ENCODE measurements at places on chromosomes 16 and 17.
A peak's percentile ranks its signal among the peaks of the same experiment; 100 is the strongest.

DNA sequence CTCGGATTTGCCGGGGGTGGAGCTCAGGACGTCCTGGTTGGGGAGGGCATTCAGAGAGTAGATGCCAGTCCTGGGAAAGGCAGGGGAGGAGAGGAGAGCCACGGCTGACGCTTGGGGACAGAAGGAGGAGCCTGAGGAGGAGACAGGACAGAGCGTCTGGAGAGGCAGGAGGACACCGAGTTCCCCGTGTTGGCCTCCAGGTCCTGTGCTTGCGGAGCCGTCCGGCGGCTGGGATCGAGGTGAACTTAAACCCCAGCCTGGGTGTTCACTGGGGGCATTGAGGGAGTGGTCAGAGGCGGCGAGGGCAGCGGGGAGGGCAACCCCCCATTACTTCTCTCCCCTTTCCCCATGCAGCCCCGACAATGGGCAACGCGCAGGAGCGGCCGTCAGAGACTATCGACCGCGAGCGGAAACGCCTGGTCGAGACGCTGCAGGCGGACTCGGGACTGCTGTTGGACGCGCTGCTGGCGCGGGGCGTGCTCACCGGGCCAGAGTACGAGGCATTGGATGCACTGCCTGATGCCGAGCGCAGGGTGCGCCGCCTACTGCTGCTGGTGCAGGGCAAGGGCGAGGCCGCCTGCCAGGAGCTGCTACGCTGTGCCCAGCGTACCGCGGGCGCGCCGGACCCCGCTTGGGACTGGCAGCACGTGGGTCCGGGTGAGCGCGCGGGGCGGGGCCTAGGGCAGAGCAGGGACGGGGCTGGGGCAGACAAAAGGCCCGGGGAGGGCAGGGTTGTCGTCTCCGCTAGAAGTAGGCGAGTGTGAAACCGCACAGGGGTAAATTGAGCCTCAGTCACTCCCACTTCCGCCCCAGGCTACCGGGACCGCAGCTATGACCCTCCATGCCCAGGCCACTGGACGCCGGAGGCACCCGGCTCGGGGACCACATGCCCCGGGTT, 3.7 kb downstream of the NOL3 start:
- no peak for DNase-seq

DNA sequence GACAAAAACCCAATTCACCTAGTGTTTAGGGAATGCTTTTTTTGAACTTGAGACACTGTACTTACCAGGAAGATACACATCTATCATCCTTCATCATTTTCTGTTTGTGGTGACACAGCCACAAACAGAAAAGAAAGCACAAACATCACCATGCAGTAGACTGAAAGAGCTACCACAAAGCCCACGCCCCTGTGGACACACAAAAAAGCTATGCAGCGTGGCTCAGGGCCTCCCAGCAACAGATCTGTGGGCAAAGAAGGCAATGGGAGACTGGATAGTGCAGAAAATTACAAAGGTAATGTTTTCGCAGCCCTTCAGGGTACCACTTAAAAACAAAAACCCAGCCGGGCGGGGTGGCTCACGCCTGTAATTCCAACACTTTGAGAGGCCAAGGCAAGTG, 9.6 kb downstream of the COTL1 start:
- no peak for DNase-seq

- DNase-seq = no peak
These were observed 1.5 kb downstream of the LRRC3C start for GRCh38 chr17:39928858-39929645.

- no peak for DNase-seq
These were observed 42.5 kb downstream of the YPEL2 start for GRCh38 chr17:59373882-59374495.

DNA sequence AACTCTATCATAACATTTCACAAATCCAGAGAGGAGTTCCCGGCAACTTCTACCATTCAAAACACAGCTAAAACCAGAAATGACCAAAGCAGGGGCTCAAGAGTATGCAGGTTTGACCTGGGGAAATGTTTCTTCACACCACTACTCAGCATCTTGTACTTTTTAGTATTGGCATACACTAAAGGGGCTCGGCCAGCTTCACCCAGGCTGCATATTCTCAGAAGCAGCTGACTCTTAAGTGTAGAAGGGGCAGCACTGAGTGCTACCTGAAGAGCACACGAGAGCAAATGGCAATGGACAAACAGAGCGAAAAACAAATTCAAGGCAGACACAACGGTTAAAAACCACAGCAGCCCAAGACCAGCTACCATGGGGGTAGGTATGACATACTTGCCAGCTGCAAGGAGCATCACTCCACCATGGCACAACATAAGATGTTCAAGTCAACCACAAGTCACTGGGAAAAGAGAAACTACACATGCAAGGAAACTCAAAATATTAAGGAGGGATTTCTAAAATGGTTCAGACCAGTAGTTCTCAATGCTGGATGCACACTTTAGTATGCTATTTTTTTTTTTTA, 34.4 kb downstream of the N4BP1 start:
- no peak for DNase-seq

DNA sequence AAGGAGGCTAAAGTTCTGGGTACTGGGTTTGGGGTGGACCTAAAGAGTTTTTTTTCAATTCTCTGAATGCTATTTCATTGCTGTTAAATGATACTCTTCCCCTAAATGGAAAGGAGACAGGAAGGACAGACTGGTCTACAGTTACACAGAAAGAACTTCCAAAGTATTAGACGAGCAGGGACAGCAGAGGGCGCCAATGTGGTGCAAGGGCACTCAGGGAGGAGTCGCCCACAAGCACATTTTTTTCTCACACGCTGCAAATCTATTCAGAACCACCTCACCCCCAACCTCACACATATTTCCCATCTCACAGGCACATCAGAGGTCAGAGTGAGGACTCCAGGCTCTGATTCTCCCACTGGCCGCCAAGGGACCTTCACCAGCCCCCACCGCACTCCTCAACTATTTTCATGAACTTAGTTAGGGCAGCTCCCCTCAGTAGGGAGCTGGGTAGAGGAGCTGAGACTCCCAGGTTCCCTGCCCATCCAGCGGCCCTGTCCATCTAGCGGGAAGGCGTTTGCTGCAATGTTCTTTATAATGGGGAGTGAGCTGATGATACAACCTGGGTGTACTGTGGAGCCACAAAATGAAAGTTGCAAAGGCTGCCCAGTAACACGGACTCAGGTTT, 6.8 kb upstream of the CA4 start:
- DNase-seq = peak; percentile 63

- no peak for DNase-seq
These were observed 2.0 kb downstream of the P4HB start for GRCh38 chr17:81858170-81858966.

DNA sequence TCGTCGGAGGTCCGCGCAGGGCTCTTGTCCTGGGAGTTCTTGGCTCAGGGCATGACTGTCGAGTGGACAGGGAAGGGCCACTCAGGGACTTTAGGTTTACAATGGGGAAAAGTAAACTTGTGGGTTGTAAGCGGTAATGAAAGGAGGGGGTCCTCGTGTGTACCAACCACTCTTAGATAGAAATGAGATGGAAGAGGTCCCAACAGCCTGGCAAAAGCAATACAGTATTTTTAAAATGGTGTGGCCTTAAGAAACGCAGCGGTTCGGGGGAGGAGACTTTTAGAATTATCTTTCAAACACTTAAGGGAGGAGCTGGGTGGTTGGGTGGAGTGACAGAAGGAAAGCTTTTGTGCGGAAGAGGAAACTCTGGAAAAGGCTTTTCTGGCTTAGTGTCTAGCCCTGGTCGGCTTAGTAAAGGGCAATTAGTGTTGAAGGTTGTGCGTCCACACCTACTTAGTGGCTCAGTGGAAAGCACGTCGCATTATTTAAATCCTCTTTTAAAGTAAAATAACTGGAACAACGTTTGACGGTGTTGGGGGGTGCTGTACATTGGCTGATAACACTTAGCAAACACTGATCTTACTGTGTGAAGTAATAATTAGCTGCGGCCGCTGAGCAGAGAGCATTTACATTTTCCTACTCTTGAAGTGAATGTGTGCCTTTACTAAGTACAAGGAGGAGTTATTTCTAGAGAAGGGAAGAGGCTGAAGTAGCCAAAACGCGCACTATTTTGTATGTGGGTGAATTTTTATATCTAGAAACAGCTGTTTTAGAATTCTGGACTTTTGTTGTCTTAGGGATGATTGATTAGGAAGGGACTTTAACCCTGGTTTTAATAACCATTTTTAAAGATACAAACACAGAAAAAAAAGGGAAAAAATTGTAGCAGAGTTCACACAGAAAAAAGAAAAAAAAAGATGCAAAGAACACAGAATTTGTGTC, 1.0 kb downstream of the WSB1 start:
- no peak for DNase-seq

DNA sequence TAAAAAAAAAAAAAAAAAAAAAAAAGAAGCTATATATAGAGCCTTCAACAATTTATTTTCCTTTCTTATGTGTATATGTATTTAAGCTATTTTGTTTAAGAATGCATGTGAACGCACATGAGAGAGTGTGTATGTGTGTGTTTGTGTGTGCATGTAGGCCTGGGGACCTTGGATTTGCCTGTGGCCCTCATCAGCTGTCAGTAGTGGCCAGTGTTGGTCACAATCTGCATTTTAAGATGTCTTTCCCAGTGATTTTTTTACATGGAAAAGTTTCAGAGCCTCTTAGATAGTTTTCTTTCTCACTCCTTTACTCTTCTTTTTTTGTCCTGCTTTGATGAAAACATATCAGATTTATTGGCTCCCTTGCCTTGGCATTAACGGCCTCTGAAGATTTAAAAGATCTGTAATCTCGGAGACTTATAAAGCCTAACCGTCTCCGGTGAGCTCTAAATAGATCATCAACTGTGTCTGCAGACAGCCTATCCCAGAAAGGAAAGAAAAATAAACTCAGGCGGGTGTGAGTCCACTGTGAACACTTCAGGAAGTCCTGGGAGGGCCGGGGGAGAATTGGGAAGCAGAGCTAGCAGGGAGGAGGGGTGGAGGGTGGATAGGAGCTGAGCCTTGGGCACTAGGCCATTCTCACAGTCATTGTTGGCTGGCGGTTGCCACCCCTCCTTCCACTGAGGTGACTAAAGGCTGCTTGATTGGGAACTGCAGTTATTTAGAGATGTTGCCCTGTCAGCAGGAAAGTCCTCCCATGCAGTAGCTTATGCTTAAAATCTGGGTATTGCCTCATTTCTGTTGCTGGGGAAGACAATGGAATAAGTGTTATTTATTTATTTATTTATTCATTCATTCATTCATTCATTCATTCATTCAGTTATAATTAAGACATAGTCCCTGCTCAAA, 86.8 kb downstream of the WWP2 start:
- DNase-seq = no peak

- DNase-seq = no peak
These were observed 43.8 kb downstream of the PITPNM3 start for GRCh38 chr17:6512552-6512951.

DNA sequence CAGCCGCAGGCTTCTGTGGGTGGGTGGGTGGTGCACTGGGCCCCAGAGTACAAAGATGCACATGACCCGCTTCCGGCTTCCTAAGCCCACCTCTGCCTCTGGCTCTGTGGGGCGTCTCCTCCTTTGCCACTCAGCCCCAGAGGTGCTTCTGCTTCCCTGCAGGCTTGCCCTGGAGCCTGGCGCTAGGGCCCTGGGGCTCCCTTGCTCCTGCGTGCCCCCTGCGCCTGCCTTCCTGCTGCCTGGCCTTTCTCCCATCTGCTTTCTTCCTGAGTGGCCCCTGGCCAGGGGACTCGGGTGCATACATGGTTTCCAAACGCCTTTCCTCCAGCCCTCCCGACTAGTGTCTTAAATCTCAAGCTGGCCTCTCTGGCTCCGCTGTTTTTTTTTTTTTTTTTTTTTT, 3.4 kb downstream of the WWOX start:
- no peak for DNase-seq
